ENCODE measurements at places on chromosomes 5 and 9. TPM values are rescaled to one million over a fixed set of nuclear protein-coding genes. Genes with fewer than 3 reads are reported as not detected.

DNA sequence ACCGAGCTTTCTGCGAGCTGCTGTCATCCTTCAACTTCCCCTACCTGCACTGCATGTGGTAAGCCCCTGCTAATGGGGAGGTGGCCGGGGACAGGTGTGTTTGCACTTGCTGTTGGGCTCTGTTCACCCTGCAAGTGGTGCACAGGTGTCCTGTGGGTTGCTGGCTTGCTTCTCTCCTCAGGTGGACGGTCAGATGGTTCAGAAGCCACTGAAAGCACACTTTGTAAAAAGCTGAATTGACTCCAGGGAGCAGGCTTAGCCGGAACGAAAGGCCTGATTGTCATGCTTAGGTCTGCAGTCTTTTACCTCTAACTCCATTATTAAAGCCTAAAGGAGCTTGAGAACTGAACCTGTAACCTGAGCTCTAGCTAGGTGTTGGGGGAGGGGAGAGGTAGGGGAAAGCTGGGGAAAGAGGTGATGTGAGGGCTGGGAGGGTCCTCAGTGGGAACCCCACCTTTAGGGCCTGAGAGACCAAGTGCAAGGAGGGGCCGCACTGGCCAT, 37.6 kb downstream of the ACER2 start:
- DNase-seq, result no peak

DNA sequence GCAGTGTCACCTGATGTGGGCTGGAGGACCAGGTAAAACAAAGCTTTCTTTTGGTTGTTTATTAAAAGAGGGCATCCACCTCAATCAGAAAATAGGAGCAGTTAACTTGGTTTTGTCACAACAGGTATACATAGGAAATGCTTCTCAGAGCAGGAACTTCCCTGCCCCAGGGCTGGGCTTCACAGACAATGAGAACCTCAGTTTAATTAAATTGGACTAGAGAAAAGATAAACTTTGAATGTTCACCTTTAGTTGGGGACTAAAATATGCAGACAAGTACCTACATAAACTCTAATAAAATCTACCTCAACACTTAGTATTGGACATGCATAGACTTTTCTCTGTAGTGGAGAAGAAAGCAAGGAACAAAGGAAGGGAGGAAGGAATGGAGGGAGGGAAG, 392.0 kb downstream of the ENC1 start:
- DNase-seq, result no peak

DNA sequence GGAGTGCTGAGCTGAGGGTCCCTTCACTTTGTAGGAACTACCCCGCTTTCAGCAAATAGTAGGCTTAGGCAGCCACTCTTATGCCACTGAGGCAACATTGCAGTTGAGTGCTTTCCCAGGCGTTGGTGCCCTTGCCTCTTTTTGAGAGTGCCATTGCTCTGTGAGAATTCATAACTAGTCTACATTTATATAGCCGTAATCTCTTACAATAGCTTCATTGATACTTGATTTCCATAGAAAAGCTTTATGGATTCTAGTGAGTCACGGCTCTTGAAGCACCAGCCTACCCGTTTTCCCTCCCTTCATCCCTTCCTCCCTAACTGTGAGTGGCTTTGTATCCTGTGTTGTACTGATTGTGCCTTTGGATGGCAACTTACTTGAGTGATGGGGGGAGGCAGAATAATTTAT, 283.9 kb downstream of the AOPEP start:
- no peak for DNase-seq

GRCh38 chr9:129633207-129633606, 7.2 kb downstream of the NTMT1 start:
- no peak for DNase-seq

- no peak for DNase-seq
Measured at GRCh38 chr9:118689280-118689679, 680.0 kb downstream of the BRINP1 start.

- DNase-seq, result no peak
Measured at GRCh38 chr9:12194731-12195130, 498.5 kb upstream of the TYRP1 start.

DNA sequence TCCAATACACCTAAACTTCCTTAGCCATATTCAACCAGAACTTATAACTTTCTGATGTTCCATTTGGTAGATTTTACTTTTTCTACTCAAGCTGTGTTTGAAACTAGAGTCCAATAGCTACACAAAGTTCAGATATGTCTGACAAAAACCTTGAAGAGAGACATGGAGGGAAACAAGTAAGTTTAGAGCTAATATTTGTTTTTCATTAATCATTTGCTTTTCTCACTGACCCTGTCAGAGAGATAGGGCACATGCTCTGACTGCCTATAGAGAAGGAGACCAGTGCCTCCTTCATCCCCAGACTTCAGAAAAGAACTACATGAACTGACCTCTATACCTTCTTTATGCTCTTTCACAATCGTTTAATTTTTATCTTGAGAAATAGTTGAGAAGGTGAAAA, 157.0 kb upstream of the PPP1R2B start:
- DNase-seq, result no peak

- DNase-seq, result no peak
Measured at GRCh38 chr5:98069876-98070512, 703.5 kb upstream of the RGMB start.

- DNase-seq, result no peak
Measured at GRCh38 chr9:82681809-82682208, 381.1 kb downstream of the RASEF start.

GRCh38 chr5:144944936-144945335, 774.3 kb downstream of the KCTD16 start:
- DNase-seq, result no peak

- no peak for DNase-seq
Measured at GRCh38 chr9:10274988-10275387, 337.8 kb downstream of the PTPRD start.

GRCh38 chr5:67901814-67902496, 313.6 kb upstream of the PIK3R1 start:
- DNase-seq, result no peak

GRCh38 chr5:112635771-112636731, 101.6 kb upstream of the APC start:
- DNase-seq, result no peak

GRCh38 chr5:168315416-168316138, 24.1 kb downstream of the WWC1 start:
- no peak for DNase-seq

DNA sequence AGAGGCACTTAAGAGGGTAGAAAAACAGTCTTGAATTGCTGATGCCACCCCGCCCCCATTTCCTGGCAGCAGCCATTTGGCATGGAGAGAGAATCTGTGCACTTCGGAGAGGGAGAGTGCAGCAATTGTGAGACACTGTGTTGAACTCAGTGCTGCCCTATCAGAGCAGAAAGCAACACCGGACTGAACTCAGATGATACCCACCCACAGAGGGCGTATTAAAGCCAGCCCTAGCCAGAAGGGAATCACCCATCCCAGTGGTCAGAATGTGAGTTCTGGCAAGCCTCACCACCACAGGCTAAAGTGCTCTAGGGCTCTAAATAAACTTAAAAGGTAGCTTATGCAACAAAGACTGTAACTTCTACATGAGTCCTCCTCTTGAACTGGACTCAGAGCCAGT, 88.4 kb upstream of the RGS7BP start:
- DNase-seq, result no peak

GRCh38 chr5:17696627-17697026, 62.4 kb downstream of the TAF11L14 start:
- no peak for DNase-seq

DNA sequence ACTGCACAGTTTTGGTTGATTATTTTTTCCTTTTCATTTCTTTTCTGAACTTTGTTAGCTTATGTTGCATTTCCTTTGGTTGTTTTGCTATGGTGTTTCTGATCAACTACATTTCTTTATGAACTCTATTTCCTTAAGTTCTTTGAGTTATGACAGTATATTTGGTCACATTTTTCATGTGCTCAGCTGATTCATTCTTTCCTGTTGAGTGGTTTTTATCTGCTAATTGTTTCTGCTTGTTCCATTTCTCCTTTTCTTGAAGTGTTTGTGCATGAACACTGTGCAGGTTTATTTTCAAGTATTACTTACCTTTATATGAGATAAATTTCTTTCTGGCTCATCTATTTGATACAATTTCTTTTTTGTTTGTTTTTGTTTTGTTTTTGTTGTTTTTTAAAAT, 50.9 kb upstream of the MACIR start:
- DNase-seq, result no peak

- no peak for DNase-seq
Measured at GRCh38 chr9:123150708-123151503, 117.4 kb downstream of the GPR21 start.

DNA sequence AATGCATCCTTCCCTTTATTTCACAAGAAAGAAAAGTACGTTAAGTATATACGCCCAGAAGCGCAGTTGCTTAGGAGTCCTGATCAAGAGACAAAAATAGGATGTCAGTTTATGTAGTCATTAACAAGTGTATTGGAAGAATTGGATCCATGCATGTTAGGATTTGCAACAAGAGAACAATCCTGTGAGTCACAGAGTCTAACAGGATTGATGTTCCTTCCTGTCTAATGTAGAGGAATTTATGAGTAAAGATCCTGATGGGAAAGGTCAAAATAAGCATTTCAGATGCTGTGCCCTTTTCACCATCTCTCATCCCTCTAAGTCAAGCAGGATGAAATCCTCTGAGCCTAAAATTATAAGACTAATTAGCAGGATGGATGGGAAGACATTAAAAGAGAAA, 406.0 kb upstream of the GRIA1 start:
- no peak for DNase-seq

Gene AUH
- polyA plus RNA-seq, result 14.9 TPM

Gene IL9
- not detected for polyA plus RNA-seq

Gene PCDHGA12
- 2.9 TPM for polyA plus RNA-seq

Gene WNK2
- 9.3 TPM for polyA plus RNA-seq

Gene FOXI1
- polyA plus RNA-seq, result not detected

Gene PCDHGB6
- polyA plus RNA-seq, result 5.0 TPM

Gene SYNPO
- polyA plus RNA-seq, result 47.2 TPM

Gene SLC6A7
- polyA plus RNA-seq, result 0.01 TPM

Measured in urinary bladder (tissue), 4 donors.